ENCODE measurements at places on chromosomes 13 and 19. TPM values are rescaled to one million over a fixed set of nuclear protein-coding genes. Genes with fewer than 3 reads are reported as not detected.

DNA sequence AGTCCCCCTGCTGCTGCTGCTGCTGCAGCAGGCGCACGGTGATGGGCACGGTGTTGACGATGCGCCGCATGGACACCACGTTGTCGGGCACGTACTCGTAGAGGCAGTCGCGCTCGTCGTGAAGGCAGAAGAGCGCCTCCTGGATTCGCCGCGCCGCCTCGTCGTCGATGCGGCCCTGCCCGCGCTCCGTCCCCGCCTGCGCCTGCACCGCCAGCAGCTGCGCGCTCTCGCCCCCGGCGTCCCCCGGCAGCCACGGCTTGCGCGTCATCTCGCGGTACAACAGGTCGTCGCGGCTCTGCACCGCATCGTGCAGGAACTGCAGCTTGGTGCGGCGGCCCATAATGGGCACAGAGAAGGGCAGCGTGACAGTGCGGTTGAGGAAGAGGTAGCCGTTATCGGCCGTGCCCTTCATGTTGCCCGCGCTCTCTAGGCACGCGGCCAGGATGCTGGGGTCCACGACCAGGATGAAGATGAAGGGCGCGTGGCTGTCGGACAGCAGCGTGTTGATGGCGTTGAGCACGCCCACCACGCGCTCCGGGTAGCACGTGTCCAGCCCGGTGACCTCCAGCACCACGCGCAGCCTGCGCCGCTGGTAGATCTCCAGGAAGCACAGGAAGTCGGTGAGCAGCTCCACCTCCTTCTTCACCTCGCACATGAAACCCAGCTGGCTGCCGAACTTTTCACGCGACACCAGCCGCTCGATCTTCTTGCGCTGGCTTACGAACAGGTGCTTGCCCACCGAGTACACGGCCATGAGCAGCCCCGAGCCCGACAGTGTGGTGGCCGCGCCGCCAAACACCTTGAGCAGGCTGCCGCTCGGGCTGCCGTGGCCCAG is 8.1 kb downstream of the NKPD1 start:
- H3K27ac ChIP-seq = no peak overlapping the region
- H3K27me3 ChIP-seq = peaks cover 10% of the 10 kb centered on the region
- peak; percentile 67 for DNase-seq

DNA sequence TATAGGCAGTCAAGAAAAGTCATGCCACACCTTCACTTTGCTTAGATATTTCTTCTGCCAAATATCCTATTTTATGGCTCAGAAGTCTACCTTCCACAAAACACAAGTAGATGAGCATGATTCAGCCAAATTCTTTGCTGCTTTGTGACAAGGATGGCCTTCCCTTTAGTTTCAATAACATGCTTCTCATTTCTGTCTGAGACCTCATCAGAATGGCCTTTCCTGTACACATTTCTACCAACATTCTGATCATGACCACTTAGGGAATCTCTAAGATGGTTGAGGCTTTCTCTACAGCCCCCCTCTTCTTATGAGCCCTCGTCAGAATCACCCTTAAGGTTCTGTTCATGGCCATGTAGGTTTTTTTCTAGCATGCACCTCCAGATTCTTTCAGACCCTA is 96.2 kb downstream of the COL4A2 start:
- no peak overlapping the region for H3K4me3 ChIP-seq
- H3K36me3 ChIP-seq = no peaks in the 10 kb centered on the region
- DNase-seq = no peak

KCNN1 gene
- total RNA-seq = not detected

FFAR2 gene
- total RNA-seq = 0.41 TPM

GRCh38 chr13:49869519-49869918 is 66.6 kb downstream of the SPRYD7 start:
- H3K27ac ChIP-seq = no peak overlapping the region
- DNase-seq = no peak
- no peaks in the 10 kb centered on the region for H3K36me3 ChIP-seq
- H3K27me3 ChIP-seq = no peaks in the 10 kb centered on the region
- no peak overlapping the region for H3K4me3 ChIP-seq
- no peaks in the 10 kb centered on the region for H3K4me1 ChIP-seq

APC2 gene
- total RNA-seq = 0.06 TPM

- no peak for DNase-seq
- no peak overlapping the region for H3K4me3 ChIP-seq
- no peak overlapping the region for H3K27ac ChIP-seq
- H3K27me3 ChIP-seq = no peaks in the 10 kb centered on the region
- no peaks in the 10 kb centered on the region for H3K4me1 ChIP-seq
- no peaks in the 10 kb centered on the region for H3K36me3 ChIP-seq
Observed at GRCh38 chr19:50882188-50882587, 8.9 kb downstream of the KLK2 start.

SIAH3 gene
- total RNA-seq = not detected

GRCh38 chr13:40271271-40271885 is 395.1 kb downstream of the FOXO1 start:
- no peaks in the 10 kb centered on the region for H3K27me3 ChIP-seq
- peak overlapping the region; percentile 41 for H3K27ac ChIP-seq
- no peaks in the 10 kb centered on the region for H3K36me3 ChIP-seq
- peak; percentile 70 for DNase-seq
- H3K4me1 ChIP-seq = peaks cover 13% of the 10 kb centered on the region
- H3K4me3 ChIP-seq = no peak overlapping the region

GRCh38 chr13:39401046-39401705 is 201.8 kb downstream of the LHFPL6 start:
- no peak overlapping the region for H3K27ac ChIP-seq
- no peak overlapping the region for H3K4me3 ChIP-seq
- no peaks in the 10 kb centered on the region for H3K4me1 ChIP-seq
- no peak for DNase-seq

GRCh38 chr13:42803563-42804204 is 22.3 kb downstream of the FAM216B start:
- DNase-seq = no peak
- no peaks in the 10 kb centered on the region for H3K36me3 ChIP-seq
- H3K27me3 ChIP-seq = no peaks in the 10 kb centered on the region
- H3K4me1 ChIP-seq = no peaks in the 10 kb centered on the region

- H3K4me1 ChIP-seq = peaks cover 4% of the 10 kb centered on the region
- DNase-seq = no peak
- no peak overlapping the region for H3K27ac ChIP-seq
- no peaks in the 10 kb centered on the region for H3K27me3 ChIP-seq
- no peaks in the 10 kb centered on the region for H3K36me3 ChIP-seq
Observed at GRCh38 chr13:76974618-76974975, 17.3 kb upstream of the CLN5 start.

GRCh38 chr13:103315711-103316110 is 249.5 kb upstream of the SLC10A2 start:
- no peak for DNase-seq
- H3K4me3 ChIP-seq = no peak overlapping the region
- no peaks in the 10 kb centered on the region for H3K36me3 ChIP-seq

DNA sequence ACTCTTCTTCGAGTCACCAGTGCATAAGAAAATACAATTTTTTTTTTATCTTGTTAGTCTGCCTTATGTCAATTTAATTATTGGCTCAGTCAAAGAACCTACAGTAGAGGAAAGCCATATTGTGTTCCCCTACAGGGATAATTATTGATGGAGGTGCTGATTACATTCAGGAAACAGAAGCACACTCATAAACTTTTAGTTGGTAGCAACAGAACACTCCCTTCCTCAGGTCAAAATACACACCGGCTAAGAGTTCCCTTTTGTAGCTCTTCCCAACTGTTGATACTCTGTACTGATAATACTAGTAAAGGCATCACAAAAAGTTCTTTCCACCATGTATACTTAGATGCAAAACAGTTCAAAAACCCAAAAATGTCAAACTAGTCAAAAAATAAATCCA is 18.4 kb downstream of the FOXO1 start:
- peaks cover 63% of the 10 kb centered on the region for H3K4me1 ChIP-seq
- DNase-seq = no peak
- no peaks in the 10 kb centered on the region for H3K36me3 ChIP-seq
- peak overlapping the region; percentile 77 for H3K27ac ChIP-seq
- H3K27me3 ChIP-seq = no peaks in the 10 kb centered on the region

PEG3 gene
- 2.7 TPM for total RNA-seq

GRCh38 chr19:46602392-46603194 is 1.5 kb downstream of the CALM3 start:
- DNase-seq = no peak
- peaks cover 25% of the 10 kb centered on the region for H3K36me3 ChIP-seq
- no peaks in the 10 kb centered on the region for H3K27me3 ChIP-seq

C19orf33 gene
- 3.7 TPM for total RNA-seq

DNA sequence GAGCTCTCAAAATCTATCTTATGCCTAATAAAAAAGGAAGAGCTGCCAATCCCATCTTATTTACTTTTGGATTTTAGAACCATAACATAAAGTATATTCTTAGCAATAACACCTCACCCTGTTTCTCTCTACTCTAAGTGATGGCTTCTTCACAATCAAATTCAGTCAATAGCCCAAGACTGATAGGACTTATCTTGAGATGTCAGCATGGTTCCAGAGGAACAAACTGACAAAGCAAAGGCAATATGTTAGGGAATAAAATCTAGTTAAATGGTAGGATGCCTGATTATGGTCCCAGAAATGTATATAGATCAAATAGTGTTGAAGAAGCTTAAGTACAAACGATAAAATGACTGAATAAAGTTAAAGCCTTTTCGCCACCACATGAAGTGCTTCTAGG is 36.3 kb downstream of the DACH1 start:
- H3K36me3 ChIP-seq = no peaks in the 10 kb centered on the region
- no peak overlapping the region for H3K27ac ChIP-seq
- no peak for DNase-seq
- H3K4me1 ChIP-seq = no peaks in the 10 kb centered on the region

NOSIP gene
- 61.8 TPM for total RNA-seq

DNA sequence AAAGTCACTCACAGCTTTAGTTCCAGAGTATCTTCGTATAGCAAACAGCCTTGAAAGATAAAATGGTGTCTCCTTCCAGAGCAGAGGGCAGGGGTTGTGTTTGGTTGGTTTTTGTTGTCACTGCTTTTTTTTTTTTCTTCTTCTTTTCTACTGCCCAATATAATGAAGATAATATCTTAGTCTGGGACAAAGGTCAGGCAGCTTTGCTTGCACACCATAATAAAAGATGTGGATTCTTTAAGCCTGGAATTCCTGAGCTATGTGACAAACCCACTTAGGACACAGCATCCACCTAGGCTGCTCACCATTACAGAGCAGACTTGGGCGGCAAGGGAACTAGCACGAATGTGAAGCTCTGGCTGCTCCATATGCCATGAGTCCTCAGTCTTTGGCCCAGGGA is 165.6 kb upstream of the MIR17HG start:
- no peaks in the 10 kb centered on the region for H3K27me3 ChIP-seq
- H3K27ac ChIP-seq = no peak overlapping the region
- DNase-seq = no peak
- H3K4me3 ChIP-seq = no peak overlapping the region
- no peaks in the 10 kb centered on the region for H3K36me3 ChIP-seq

- H3K27me3 ChIP-seq = no peaks in the 10 kb centered on the region
- no peak overlapping the region for H3K4me3 ChIP-seq
- no peak overlapping the region for H3K27ac ChIP-seq
- H3K4me1 ChIP-seq = peaks cover 14% of the 10 kb centered on the region
- H3K36me3 ChIP-seq = peaks cover 16% of the 10 kb centered on the region
Observed at GRCh38 chr13:91355099-91355825, 7.8 kb downstream of the MIR17HG start.

GRCh38 chr13:73542446-73542845 is 483.6 kb downstream of the KLF5 start:
- no peak for DNase-seq
- no peaks in the 10 kb centered on the region for H3K27me3 ChIP-seq
- no peak overlapping the region for H3K4me3 ChIP-seq

KRTDAP gene
- total RNA-seq = not detected

TGFBR3L gene
- total RNA-seq = 4.5 TPM

- no peaks in the 10 kb centered on the region for H3K4me1 ChIP-seq
- H3K4me3 ChIP-seq = no peak overlapping the region
- no peaks in the 10 kb centered on the region for H3K27me3 ChIP-seq
Observed at GRCh38 chr13:25800523-25800922, 251.3 kb downstream of the SHISA2 start.

IZUMO4 gene
- 2.8 TPM for total RNA-seq

TBCB gene
- total RNA-seq = 44.4 TPM

- no peaks in the 10 kb centered on the region for H3K36me3 ChIP-seq
- no peak for DNase-seq
- H3K27ac ChIP-seq = no peak overlapping the region
- H3K4me1 ChIP-seq = no peaks in the 10 kb centered on the region
- H3K4me3 ChIP-seq = no peak overlapping the region
- no peaks in the 10 kb centered on the region for H3K27me3 ChIP-seq
Observed at GRCh38 chr19:56319991-56320390, 5.4 kb upstream of the ZSCAN5A start.

GRCh38 chr13:113835461-113836270 is 28.2 kb downstream of the GAS6 start:
- H3K36me3 ChIP-seq = peaks cover 2% of the 10 kb centered on the region
- peaks cover 34% of the 10 kb centered on the region for H3K4me1 ChIP-seq
- H3K4me3 ChIP-seq = no peak overlapping the region
- DNase-seq = peak; percentile 15

DNA sequence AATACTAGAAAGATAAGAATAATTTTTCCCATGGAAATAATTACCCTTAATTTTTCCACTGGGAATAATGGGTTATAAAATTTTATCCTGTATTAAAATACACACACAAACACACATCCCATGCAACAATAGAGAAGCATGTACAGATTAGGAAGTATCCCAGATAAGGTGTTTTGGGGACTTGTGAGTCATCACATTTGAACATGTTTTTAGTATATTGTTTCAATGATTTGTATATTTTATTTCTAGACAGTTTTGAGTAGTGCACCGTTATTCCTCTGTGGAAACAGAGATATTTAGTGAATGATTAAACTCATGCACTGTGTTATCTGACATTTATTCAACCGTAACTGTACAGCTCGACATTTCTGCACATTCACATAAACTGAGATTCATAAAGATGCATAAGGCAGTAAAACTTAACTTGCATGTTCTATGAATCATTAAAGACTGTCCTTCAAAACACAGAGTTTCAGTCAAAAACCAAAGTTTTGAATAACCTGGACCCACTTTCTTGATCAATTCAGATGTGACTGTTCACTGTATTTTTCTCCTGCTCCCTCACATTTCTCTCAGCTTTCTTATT is 30.1 kb downstream of the KLF12 start:
- H3K4me1 ChIP-seq = peaks cover 18% of the 10 kb centered on the region
- no peaks in the 10 kb centered on the region for H3K27me3 ChIP-seq
- no peak for DNase-seq
- H3K4me3 ChIP-seq = no peak overlapping the region
- H3K36me3 ChIP-seq = no peaks in the 10 kb centered on the region

KCNRG gene
- not detected for total RNA-seq

GRCh38 chr13:37476874-37477273 is 121.7 kb downstream of the POSTN start:
- H3K27ac ChIP-seq = no peak overlapping the region
- H3K4me1 ChIP-seq = no peaks in the 10 kb centered on the region
- no peak for DNase-seq
- H3K4me3 ChIP-seq = no peak overlapping the region

- H3K27ac ChIP-seq = peak overlapping the region; percentile 74
- no peak for DNase-seq
- no peaks in the 10 kb centered on the region for H3K36me3 ChIP-seq
- H3K4me3 ChIP-seq = peak overlapping the region; percentile 76
Observed at GRCh38 chr13:73061473-73061872, 2.7 kb downstream of the KLF5 start.

DNA sequence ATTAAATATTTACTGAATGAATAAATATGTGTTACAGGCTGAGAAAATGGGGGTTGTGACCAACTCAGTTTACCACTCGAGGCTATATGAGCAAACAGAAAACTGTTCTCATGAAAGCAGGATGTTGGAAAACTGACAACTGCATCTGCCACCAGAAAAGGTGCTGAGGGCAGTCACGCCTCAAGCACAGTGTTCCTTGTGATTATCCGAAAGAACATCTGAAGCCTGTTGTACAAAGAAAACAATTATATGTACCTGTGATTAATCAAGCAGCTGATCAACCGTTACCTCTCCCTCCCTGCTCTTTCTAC is 6.2 kb upstream of the KLK13 start:
- H3K27me3 ChIP-seq = peaks cover 9% of the 10 kb centered on the region
- H3K36me3 ChIP-seq = no peaks in the 10 kb centered on the region
- no peaks in the 10 kb centered on the region for H3K4me1 ChIP-seq

CGB1 gene
- not detected for total RNA-seq

ZNF607 gene
- 2.4 TPM for total RNA-seq

FSD1 gene
- total RNA-seq = not detected

Data from psoas muscle (tissue), 8 donors.